ENCODE measurements at places on chromosomes 3 and 15. TPM values are rescaled to one million over a fixed set of nuclear protein-coding genes. Genes with fewer than 3 reads are reported as not detected.

TRH gene
- not detected for total RNA-seq

GOLGA8R gene
- 1.3 TPM for total RNA-seq

GOLGA6B gene
- not detected for total RNA-seq

CCDC71 gene
- 16.1 TPM for total RNA-seq

THAP10 gene
- 3.3 TPM for total RNA-seq

CCR9 gene
- total RNA-seq, result not detected

CCR8 gene
- not detected for total RNA-seq

CCK gene
- not detected for total RNA-seq

TP63 gene
- total RNA-seq, result 0.11 TPM

ZBTB47 gene
- total RNA-seq, result 17.3 TPM

Data from pulmonary artery endothelial cell (primary cell).